Central memory CD4-positive, alpha-beta T cell (primary cell): ENCODE measurements at places on chromosomes 5 and 9.

GRCh38 chr5:167241436-167242067 is 1049.9 kb upstream of the WWC1 start:
- no peak for DNase-seq

GRCh38 chr9:126531591-126531990 is 82.1 kb upstream of the LMX1B start:
- DNase-seq: no peak

- no peak for DNase-seq
These were observed 39.0 kb downstream of the RIGI start for GRCh38 chr9:32486839-32487562.

DNA sequence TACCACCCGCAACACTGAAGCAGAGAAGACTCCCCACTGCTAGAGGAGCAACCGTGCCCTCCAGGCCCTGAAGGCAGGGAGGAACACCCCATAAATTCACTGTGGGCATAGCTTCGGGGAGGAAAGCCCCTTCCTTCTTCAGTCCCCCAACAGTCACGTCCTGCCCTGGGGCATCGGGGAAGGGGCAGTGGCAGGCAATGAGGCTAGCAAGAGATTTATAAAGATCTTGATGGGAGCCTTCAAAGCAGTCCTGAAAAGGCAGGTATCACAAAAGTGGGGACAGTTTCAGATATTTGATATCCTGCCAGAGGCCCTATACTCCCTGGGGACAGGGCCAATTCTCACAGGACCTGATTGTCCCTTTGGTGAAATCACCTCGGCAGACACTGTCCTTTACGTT is 16.9 kb upstream of the TRIM14 start:
- no peak for DNase-seq

DNA sequence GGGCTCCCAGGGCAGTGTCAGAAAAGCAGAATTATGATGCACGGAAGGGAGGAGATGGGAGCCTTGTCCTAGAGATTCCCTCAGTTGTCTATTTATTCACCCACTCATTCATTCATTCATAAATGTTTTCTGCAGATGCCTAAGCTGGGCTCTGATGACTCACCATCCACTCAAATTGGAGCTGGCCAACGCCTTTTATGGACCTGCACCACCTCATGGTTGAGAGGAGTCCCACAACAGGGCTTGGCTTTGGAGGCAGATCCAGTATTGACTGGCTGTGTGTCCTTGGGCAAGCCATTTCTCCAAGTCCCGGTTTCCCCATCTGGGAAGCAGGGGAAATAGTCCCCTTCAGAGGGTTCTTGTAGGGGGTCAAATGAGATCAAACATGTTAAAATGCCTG is 227.8 kb downstream of the MELK start:
- no peak for DNase-seq

DNA sequence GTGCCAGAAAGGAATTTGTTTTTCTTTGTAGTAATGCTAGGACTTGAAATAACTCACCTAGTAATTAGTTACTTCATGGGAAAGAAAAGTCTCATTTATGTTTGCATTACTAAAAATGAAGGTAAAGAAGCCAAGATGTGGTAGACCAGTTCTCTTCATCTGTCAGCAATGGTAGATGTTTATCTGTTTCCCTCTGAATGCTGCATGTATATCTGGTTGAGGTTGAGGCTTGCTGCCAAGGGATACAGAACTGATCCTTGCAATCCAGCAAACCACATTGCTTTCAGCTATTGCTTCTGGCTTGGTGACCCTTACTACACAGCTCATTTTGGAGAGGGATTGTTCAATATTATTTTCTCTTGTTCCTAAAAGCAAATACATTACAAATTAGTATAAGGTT is 73.6 kb downstream of the ZNF474 start:
- DNase-seq: no peak

DNA sequence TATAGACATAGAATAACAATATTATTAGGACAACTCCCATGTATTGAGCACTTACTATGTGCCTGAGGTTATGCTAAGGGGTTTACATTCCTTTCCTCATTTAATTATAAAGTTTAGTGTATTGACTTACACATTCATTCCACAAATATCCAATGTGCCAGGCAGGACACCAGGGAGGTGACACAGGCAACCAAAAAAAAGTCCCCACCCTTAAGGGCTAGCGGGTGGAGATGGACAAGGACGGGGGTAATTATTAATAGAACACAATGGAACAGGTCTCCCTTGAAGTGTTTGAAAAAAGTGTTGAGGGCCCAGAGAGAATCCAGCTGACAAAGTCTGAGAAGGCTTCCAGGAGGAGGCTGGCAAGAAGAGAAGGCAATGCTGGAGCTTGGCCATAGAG is 5.7 kb downstream of the TBC1D2 start:
- DNase-seq: no peak

- DNase-seq: no peak
These were observed 180.6 kb downstream of the MACROH2A1 start for GRCh38 chr5:135218486-135218755.
